ENCODE measurements at places on chromosomes 5 and 9.

DNA sequence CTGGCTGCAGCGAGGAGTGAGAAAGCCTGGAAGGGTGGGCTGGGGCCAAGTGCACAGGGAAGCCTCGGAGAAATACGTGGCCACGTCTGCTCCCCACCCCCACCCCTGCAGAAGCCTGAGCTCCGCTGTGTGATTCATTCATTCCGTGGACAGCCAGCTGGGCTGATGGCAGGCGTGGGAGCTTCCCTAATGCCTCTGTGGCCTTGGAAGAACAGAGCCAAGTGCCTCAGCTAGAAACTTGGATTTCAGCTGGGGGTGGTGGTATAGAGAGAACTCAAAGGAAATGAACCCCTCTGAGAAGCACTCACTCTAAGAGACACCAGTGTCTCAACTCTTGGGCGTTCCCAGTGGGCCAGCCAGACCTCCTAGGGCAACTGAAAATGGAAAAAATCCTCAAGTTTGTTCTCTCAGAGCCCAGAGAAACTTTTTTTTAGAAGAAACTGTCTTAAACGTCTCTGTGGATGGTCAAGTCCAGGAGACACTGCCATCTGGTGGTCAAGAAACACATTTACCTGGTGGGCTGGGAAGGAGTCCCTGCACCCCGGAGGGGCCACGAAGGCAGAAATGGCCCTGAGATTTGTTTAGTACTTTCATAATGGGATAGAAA is 18.0 kb downstream of the ATOX1 start:
- DNase-seq, result peak; percentile 19

- no peak for DNase-seq
Observed at GRCh38 chr5:125463466-125464092, 717.1 kb upstream of the ZNF608 start.

DNA sequence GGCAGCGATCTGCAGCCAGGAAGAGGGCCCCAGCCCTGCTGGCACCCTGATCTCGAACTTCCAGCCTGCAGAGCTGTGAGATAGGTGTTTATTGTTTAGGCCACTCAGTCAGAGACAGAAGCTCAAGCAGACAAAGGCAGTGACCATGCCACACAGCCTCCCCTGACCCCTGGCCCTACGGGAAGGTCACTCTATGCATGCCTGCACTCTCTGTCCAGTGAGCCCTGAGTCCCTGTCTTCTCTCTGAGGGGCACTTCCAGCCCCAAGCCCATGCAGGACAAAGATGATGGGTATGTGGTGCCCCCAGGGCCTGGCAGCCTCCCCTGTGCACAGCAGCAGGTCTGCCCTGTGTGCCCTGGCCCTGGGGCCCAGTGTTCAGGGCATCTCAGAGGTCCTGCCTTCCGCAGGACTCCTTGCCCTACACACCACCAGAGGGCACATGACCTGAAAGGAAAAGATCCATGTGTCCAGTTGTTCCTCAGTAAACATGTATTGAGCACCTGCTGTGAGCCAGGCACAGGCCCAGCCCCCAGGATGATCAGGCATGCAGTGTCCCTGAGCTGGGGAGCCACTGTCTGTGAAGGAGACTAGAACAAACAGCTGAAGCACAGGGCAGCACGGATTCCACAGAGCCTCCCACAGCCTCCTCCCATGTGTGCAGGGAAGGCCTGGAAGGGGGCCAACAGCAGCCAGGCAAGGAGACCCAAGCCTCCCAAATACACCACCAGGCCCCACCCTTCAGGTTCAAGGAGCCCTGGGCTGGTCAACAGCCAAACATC is 109.3 kb downstream of the ATPSCKMT start:
- DNase-seq, result no peak

GRCh38 chr5:121285801-121286521 is 565.7 kb upstream of the FTMT start:
- DNase-seq, result no peak

DNA sequence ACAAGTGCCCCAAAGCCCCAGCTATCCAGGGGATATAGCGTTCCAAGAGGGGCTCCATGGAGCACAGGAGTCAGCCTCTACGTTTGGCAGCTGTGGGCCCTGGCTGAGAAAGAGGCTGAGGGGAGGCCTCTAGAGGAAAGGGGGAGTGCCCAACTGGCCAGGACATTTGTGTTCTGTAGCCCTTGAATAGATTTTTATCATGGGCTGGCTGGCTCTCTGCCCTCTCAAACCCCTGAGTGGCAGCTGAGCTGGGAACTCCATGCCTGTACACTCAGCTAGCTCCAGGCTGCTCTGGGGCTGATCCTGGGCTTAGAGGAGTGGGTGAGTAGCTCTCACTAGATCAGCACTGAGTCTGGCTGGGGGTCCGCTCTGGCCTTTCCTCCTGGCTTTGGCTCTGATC is 285.0 kb downstream of the ZSWIM6 start:
- DNase-seq, result no peak

GRCh38 chr9:76887003-76887821 is 18.7 kb downstream of the PRUNE2 start:
- no peak for DNase-seq

- no peak for DNase-seq
Observed at GRCh38 chr5:123351240-123351639, 72.0 kb downstream of the CEP120 start.

DNA sequence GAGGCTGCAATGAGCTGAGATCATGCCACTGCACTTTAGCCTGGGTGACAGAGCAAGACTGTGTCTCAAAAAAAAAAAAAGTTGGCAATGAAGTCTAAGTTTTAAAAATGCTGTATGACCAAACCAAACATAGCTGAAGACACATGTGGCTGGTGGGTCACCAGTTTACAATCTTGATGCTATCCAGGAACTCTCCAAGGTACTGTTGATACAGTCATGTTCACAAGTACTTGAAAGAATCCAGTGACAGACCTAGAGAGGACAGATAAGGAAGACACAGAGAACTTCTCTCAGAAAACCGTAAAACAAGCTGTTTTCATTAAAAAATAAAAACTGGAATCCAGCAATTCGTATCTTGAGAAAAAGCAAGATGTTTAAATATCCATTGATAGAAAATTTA is 95.7 kb downstream of the ACTBL2 start:
- no peak for DNase-seq

GRCh38 chr9:88950341-88951154 is 40.7 kb upstream of the S1PR3 start:
- no peak for DNase-seq

DNA sequence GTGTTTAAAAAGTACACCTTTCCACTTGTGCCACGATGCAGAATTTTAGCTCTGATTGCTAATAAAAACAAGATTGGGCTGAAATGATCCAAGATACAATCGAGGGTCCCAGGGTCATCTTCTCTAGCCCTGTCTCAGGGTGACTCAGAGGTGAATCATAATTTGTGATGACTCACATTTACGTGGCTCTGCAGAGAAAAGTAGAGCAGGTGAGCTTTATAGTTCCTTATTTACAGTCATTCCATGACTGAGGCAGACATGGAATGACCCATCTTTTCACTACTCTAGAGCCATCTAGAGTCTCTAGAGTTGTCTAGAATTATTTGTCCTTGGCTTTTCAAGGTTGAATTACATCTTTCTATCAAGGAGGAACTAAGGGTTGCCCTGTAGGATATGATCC is 155.2 kb downstream of the GAS1 start:
- DNase-seq, result no peak

DNA sequence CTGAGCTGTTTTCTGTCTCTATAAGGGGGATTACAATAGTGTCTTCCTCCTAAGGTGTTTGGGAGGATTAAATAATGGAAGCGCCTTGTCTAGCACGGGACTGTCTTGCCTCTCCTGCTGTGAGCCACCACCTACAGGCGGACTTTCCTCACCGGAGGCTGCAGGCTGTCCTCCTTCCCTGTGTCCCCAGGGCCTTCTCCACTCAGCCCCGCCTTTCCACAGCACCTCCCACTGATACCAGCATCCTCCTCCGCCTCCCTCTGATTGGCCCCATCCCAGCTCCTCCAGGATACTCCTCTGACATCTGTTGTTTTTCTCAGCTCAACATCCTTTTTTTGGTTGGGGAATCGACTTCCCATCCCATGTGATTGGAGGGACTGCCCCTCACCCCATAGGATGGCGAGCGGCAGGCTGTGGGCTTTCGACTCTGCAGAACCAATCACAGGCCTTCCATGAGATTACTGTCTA is 851 bp upstream of the ZDHHC12 start:
- peak; percentile 69 for DNase-seq

DNA sequence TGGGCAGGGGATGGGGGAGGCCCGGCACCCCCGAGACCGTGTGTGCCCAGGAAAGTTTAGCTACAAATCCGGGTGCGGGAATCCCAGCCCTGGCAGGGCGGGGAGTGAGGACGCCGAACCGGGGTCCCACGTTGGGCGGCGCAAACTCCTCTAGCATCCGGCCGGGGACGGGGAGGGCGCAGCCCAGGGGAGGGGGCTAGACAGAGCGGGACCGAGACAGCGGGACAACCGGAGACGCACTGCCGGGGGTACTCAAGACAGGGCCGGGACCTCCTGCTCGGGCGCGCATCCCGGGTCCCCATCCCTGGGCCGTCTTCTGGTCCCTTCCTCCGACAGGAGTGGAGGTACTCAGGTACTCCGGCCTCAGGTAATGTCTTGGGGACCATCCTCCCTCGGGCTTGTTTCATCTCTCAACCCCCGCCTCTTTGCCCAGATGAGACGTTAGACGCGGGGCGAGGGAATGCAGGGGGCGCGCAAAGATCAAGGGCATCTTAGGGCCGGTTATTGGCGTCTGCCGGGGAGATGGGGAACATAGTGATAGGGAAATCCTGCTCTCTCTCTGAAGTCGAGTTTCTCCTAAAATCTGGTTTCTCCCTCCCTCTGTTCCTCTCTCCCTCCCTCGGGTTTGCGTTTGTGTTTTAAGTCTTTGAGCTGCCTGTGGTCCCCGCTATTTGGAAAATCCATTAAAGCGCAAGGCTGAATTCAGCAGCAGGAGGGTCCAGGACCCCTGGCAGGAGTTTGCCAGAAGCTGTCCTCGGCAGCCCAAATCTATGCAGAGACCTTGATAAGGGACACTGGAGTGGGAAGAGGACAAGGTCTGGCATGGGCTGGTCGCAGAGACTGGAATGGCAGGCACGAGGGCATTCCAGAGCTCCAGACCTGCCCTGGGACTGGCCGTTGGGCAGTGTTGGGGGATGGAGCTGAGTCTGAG is 815 bp downstream of the PDZD2 start:
- DNase-seq, result no peak

GRCh38 chr5:56072863-56073766 is 78.4 kb upstream of the IL6ST start:
- DNase-seq, result no peak

DNA sequence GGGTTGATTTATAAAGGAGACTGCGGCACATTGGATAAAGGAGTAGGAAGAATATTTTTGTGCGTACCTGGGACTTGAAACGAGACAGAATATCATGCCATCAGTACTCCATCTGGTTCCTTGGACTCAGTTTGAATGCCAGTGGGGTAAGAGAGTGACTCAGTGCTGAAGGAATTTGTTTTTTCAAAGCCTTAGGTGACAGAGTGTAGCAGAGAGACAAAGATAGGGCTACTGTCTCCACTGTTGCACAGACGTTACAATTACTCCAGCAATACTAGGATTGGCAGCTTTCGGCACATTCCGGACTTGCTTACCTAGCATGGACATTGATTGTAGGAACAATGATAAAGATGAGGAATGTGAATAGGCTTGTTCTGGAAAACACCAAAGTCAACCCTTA is 250.7 kb downstream of the KCTD16 start:
- DNase-seq, result no peak

DNA sequence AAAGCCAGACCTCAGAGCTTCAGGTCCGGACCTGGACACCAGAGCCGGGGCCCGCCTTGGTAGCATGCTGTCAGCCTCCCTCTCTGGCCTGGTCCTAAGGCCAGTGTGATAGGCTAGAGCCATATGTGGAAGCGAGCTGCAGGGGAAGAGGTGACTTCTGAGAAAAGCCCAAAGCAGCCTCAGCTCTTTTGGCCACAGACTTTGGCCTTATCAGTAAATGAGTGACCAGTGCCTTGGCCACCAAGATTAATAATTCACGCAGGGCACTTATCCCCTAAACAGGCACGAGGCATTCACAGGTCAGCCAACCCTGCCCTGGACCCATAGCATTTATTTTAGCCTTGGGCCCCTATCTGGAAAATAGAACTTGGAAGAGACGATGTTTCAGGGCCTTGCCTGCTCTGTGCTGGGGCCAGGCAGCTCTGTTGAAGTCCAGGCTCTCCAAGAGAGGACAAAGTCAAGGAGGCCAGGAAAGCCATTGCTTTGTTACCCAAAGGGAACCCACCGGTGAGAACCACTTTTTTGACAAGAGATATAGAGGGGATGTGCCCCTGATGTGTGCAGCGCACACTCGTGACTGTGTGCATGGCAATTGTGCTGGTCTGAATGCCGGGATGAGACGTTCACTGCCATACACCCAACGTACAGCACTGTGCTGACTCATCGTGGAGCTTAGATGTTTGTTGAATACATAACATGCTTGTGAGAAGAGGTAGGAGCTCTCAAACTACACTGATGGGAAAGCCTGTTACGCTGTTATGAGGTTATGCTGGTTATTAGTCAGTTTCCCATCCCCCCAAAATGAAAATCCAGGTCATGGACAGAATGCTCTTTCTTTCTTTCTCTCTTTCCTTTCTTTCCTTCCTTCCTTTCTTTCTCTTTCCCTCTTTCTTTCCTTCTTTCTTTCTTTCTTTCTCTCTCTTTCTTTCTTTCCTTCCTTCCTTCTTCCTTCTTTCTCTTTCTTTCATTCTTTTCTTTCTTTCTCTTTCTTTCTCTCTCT is 5.0 kb upstream of the SLC34A1 start:
- DNase-seq, result no peak

- no peak for DNase-seq
Observed at GRCh38 chr5:39427229-39427628, 2.4 kb upstream of the DAB2 start.

DNA sequence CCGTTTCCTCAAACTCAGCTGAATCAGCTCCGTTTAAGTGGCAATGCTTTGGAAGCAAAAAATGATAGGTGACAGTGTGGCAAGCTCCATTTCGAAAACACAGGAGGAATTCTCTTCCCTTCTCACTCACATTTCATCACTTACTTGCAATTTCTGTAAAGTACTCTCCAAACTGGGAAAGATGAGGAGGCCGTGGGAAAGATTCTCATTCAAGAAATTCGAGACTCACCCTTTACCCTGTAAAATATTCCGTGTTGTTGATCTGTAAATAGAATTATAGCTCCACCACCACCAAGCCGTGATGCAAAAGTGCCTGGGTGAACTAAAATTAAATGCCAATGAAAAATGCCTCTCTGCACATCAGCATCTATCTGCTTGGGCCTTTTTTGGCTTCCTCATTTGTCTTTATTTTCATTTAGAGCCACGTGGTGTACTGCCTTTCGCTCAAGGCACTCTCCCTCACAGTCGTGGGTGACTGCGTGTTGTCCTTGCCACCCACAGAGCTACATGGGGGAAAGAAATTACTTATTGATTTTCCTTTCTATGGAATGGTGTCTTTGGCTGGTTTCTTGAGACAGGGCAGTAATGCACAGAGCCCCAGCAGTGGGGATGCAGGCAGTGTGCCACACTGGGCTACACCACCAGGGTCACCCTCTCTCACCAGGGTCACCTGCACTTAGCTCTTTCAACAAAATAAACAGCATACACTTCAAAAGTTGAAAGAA is 289.3 kb upstream of the TAS2R1 start:
- DNase-seq, result no peak

GRCh38 chr5:168428552-168428951 is 57.7 kb upstream of the RARS1 start:
- DNase-seq, result no peak

GRCh38 chr9:13971415-13971814 is 342.5 kb downstream of the NFIB start:
- no peak for DNase-seq

Data from COR-L47 (cell line).